ENCODE measurements at places on chromosomes 3 and 15.

- no peak for DNase-seq
These were observed 131.6 kb downstream of the NLGN1 start for GRCh38 chr3:173529062-173529711.

- no peak for DNase-seq
These were observed 28.6 kb downstream of the CHP1 start for GRCh38 chr15:41259546-41260189.

GRCh38 chr3:171250444-171250843, 209.8 kb downstream of the TNIK start:
- no peak for DNase-seq

GRCh38 chr15:51229907-51230330, 108.5 kb downstream of the CYP19A1 start:
- DNase-seq: no peak

- no peak for DNase-seq
These were observed 210.5 kb downstream of the ZIC4 start for GRCh38 chr3:147195887-147196286.

- no peak for DNase-seq
These were observed 20.5 kb downstream of the MGLL start for GRCh38 chr3:127801731-127802313.

DNA sequence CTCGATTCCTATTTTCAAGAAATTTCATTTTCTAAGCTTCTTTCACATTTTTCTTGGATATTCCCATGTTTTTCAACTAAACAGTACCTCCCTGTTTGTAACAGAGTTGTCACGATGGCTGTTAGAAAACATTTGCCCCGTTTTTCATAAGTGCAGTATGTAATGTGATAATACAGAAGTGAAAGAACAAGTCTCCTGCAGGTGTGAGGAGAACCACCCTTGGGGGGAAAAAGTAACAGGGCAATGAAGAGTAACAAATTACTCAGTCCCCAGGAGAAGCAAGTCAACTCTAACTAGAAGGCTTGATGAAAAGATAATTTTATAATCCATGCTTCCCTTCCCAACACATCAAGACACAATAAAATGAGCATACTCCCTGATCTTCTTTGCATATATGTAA, 493.3 kb downstream of the FOXP1 start:
- no peak for DNase-seq

DNA sequence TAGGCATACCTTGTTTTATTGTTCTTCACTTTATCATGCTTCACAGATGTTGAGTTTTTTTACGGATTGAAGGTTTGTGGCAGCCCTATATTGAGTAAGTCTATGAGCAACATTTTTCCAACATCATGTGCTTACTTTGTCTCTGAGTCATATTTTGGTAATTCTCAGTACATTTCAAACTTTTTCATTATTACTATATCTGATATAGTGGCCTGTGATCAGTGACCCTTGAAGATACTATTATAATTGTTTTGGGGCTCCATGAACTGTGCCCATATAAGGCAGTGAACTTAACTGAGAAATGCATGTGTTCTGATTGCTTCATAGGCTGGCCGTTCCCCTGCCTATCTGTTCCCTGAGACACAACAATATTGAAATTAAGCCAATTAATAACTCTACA, 42.8 kb upstream of the NSMCE3 start:
- no peak for DNase-seq

GRCh38 chr3:193909387-193909786, 226.6 kb upstream of the HES1 start:
- DNase-seq: no peak

- DNase-seq: no peak
These were observed 67.2 kb downstream of the WDR76 start for GRCh38 chr15:43893956-43894355.

- no peak for DNase-seq
These were observed 87.3 kb upstream of the PRR23C start for GRCh38 chr3:139131951-139132350.

GRCh38 chr15:100667405-100668347, 65.3 kb downstream of the ASB7 start:
- no peak for DNase-seq

DNA sequence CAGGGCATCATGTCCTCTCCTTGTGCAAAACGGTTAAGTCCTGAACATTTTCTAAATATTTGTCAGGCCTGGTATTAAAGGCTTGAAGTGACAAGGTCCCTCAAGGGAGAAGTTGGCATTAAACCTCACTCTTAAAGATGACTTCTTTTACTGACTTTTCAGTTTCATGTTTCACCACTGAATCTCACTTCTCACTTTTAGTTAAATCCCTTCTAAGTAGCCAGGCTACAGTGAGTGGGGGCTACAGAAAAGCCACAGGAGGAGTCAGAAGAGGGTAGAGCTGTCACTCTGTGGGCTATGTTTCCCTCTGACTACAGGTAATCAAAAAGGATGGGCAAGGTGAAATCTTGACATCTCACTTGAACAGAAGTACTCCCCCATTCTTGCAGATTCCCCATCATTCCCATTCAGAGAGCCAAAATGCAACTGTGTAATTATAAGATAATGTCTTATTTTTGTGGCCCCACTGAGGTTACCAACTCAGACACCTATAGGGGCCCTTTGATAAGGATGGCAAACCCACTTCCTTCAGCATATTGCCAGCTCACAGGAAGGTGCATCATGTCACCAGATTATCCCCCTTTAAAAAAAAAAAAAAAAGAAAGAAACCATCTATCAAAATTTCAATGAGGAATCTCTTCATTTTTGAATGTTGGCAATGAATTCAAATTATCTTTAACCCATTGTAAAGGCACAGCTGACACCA, 790.1 kb upstream of the CFAP20DC start:
- no peak for DNase-seq

- no peak for DNase-seq
These were observed 34.7 kb upstream of the MINAR1 start for GRCh38 chr15:79397269-79397910.

GRCh38 chr3:54960701-54961100, 32.8 kb upstream of the LRTM1 start:
- DNase-seq: no peak

- no peak for DNase-seq
These were observed 6.2 kb upstream of the THRB start for GRCh38 chr3:24500806-24501205.

- DNase-seq: peak; percentile 54
These were observed 168.6 kb downstream of the KLF13 start for GRCh38 chr15:31495281-31495680.

DNA sequence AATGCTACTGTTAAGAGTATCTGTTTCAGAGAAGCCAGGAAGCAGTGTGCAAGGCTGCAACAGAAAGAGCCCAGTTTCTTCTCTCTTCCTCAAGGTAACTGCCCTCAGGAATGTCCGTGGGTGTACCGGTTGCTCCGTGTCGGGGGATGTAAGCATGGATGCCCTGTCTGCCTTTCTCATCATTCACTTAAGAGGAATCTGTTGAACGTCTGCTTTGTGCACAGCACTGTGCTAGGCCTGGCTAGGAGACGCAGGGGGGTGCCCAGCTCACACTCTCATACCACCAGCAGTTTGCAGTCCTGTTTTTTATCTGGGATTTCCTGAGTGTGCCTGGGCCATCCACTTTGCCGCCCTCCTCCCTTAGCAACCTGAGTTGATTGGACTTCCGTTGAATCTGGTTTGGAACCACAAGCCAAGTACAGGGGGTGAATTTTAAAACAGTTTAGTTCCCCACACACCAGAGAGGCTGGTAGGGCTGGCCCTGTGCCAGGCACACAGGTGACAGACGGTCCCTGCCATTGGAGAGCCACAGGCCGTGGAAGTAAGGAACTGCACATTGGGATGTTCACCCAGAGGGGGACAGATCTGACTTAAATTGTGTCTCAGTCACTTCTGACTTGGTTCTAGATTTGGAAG, 11.2 kb downstream of the BOC start:
- no peak for DNase-seq

GRCh38 chr3:188218603-188219002, 64.6 kb downstream of the LPP start:
- DNase-seq: no peak

DNA sequence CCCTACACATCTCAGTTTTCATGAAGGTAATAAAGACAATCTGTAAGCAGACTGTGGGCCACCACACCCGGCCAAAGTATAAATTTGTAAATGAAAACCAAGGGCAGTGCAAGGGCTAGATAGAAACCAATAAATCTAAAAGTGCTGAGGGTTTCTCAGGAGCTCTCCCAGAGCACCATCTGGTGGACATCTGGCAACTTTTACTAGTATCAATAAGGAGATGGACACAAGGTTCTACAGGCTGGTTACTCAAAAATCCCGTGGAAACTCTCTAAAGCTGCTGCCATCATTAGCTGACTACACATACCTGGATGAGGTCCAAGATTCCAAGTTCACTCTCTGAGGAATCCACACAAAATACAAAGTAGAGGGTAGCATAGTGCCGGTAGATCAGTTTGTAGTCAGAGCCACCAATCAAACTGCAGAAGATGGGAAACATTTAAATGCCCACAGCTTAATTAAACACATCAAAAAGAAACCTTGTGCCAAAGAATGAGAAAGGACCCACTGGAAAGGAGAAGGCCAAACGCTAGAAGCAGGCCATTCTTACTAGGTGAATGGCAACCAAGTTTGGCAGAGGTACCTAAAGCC, 5.5 kb downstream of the AP3S2 start:
- DNase-seq: no peak

GRCh38 chr3:48410205-48411040, 19.5 kb downstream of the PLXNB1 start:
- no peak for DNase-seq

- no peak for DNase-seq
These were observed 240.7 kb downstream of the LPP start for GRCh38 chr3:188394623-188395022.

- no peak for DNase-seq
These were observed 42.2 kb upstream of the POMGNT2 start for GRCh38 chr3:43148033-43148432.

DNA sequence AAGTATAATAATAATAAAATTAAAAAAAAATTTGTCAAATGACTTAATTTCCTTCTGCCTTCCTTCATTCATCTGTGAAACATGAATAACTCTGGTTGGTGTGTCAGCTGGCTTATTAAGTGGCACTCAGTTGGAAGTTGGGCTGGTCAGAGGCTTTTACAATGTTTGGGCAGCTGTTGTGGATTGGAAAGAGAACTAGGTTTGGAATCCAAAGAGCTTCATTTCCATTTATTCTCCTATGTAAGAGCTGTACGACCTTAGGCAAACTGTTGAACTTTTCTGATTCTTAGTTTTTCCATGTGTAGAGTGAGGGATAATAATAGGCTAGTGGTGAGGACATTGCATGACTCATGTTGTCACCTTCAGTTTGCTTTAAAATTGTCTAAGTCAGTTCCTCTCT, 606.7 kb downstream of the PDCD6IP start:
- no peak for DNase-seq

GRCh38 chr3:114319453-114319852, 25.6 kb downstream of the TIGIT start:
- no peak for DNase-seq

- DNase-seq: no peak
These were observed 24.1 kb upstream of the RORA start for GRCh38 chr15:61253186-61253585.

DNA sequence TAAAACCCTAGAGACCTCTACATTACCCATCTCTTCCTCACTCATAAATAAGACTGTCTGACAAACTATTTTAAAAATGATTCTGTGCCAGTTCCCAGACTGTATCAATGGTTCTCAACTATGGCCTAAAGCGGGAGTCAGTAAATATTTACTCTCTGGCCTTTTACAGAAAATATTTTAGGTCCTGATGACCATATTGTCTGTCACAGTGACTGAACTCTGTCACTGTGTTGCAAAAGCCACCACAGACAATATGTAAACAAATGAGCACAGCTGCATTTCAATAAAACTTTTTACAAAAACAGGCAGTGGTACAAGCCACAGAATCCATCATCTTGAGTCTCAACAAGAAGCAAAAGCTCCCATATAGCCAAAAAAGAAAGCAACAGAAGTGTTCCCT, 45.4 kb downstream of the PLOD2 start:
- no peak for DNase-seq

GRCh38 chr3:74845081-74845480, 230.6 kb upstream of the CNTN3 start:
- DNase-seq: no peak

- no peak for DNase-seq
These were observed 8.8 kb upstream of the FAM107A start for GRCh38 chr3:58585994-58586393.

GRCh38 chr3:1404270-1404962, 311.6 kb downstream of the CNTN6 start:
- DNase-seq: no peak

GRCh38 chr15:99361545-99362185, 110.4 kb downstream of the LRRC28 start:
- DNase-seq: no peak

DNA sequence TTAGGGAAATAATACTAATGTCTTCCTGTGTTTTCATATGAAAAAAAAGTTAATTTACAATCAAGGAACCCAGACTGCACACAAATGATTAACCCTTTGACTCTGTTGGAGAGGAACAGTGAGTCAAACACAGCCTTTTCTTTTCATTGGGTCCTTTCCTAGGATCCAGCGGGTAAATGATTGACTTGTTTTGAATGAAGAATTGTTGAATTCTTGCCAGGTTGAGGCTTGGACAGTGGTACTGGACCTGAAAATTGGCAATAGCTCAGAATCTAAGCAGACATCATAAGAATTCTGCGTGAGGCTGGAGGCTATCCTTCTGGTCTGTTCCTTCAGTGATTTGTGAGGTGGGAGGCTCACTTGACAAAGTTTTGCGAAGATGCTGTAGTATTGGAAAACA, 143.0 kb downstream of the RYR3 start:
- DNase-seq: no peak

DNA sequence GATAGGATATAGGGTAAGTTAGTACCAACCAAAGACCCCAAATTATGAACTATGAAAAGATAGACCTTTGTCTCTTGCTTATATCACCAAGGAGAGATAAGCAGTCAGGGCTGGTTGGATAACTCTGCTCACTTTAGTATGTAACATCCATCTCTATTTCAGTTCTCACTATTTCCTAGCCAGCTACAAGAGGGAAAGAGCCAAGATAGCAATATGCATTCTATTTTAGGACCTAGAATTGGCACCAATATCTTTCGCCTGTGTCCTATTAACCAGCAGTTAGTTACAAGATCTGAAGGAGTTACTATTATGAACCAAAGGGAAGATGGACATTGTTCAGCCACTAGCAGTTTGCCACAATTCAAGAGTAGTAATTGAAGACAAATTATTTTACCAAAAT, 457.5 kb downstream of the NSUN3 start:
- DNase-seq: no peak

DNA sequence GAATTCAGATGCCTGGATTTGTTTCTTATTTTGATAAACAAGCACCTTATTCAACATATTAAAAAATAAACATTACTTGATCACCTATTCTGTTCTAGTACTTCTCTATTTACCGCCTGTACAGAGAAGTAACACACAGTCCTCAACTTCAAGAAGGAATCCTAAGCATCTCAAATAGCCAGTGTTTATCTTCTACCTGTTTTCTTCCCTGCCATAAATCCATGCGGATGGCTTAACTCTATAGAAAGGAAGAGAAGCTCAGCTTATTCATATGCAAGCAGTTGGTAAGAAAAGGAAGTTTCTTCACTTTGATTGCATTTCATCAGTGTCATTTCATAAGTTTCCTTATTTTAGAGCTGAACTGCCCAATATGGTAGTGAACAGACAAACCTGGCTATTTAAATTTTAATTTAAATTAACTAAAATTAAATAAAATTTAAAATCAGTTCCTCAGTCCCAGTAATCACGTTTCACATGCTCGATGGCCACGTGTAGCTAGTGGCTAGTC, 210.0 kb upstream of the PEX5L start:
- DNase-seq: no peak

Data from coronary artery (tissue), 2 donors.